ENCODE measurements at places on chromosomes 12 and 14.

DNA sequence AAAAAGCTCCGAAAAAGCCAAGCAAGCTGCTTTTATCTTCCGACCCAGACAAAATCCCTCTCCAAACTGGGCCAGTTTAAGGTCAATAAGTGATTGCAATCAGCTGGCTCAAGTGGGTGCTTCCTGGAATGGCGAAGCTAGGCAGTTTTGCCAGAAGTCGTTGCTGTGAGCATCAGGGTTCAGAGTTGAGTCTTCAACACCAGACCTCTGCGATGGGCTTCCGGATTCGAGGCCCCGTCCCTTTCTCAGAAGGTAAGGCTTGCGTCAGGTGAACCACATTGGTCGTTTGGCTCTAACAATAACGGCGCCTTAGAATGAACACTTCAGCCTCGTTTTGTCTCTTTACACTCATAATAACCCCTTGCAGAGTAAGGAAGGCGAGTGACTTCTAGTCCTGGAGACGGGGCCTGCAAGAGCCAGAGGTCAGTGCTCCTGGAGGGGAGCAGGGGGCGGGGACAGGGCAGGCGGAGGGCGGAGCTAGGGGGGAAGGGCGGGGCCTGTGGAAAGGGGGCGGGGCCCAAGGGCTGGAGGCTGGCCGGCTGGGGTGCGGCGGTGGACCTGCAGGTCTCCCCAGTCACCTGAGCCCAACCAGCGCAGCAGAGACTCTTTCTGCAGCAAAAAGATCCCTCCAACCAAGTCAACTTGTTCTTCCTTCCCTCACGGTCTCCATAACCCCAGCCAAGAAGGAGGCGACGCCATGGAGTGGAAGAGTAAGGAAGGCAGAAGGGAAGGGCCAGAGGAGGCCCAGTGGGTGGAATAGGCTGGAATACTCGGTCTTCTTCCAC is 34.0 kb upstream of the NFYB start:
- DNase-seq = no peak

GRCh38 chr14:101127224-101127623 is 223.7 kb upstream of the RTL1 start:
- no peak for DNase-seq

DNA sequence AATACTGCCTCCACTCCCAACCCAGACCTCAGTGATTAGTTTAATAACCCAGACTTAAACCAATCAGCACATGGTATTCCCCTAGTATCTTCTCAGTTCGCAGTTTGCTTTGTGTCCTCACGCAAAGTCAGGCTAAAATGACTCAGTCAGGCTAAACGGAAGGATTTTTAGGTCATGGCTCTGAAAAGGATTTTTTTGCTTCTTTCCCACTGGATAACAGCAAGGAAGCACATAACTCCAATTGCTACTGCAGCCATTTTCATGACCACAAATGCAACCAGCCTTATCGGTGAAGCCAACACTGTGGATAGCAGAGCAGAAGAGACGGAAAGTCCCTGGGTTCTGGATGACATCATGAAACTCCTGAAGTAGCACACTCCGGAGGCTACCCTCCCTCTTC is 67.7 kb downstream of the ZC3H14 start:
- DNase-seq = peak; percentile 13

DNA sequence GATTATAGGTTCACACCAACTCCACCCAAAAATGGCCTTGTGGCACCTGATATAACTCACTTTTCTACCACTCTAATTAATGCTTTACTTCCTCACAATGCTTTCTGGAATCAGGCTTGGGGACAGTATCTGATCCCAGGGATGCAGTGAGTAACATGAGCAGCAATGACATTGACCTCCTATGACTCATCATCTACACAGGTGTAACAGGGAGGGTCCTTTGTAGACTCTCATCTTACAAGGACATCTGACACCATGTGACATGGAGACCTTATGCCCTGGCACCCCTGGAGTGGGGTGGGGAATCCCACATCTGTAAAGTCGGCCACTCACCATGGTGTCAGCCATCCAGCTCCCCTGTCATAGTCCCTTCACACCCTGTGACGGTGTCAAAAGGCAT is 586.4 kb downstream of the MED13L start:
- DNase-seq = no peak

GRCh38 chr14:35044939-35045797 is 904 bp upstream of the FAM177A1 start:
- DNase-seq = no peak

Data from astrocyte of the cerebellum (primary cell).